GDM1 (cell line): ENCODE measurements at places on chromosomes 5 and 9.

- no peak for DNase-seq
These were observed 21.5 kb downstream of the OBP2B start for GRCh38 chr9:133187561-133188005.

- DNase-seq = no peak
These were observed 74.7 kb downstream of the WWC1 start for GRCh38 chr5:168366116-168366515.

DNA sequence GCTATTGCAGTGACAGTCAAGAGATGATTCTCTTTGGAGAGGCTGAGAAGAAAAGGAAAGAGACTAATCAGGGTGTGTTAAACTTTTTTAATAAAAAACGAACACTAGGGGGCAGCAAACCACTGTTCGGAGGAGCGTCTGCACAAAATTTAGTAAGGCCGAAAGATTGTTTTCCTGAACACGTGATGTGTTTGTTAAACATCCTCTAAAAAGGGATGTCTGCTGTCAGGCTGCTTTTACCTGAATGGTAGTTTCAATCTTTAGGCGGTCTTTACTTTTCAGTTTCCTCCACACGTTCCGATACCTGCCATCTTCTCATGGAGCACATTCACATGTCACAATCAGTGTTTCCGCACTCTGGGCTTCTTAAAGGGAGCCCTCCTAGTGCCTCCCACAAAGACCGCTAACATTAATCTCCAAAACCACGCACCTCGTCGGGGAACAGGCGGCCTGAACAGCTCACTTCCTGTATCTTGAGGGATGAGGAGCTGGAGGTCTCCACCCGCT is 125.2 kb downstream of the GPBP1 start:
- DNase-seq = peak; percentile 30

- DNase-seq = no peak
These were observed 3.3 kb downstream of the SETX start for GRCh38 chr9:132351404-132352045.

- no peak for DNase-seq
These were observed 48.8 kb upstream of the EDIL3 start for GRCh38 chr5:84433461-84433860.

DNA sequence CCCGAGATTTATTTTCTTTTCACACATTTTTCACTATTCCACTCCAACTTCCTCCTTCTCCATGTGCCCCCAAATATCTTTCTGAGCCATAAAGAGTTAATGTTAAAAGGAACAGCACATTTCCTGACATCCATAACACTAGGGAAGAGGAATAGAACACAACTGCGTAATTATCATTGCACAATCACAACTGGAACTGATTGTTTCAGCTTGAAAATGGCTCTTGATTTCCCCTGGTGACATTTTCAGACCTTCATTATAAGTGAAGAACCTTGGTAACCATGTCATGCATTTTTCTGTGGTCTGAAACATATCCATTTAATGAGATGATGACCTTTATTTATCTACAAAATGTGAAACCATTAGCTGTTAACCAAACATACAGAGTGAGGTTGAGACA is 82.4 kb downstream of the PCSK1 start:
- no peak for DNase-seq

GRCh38 chr5:140725799-140726471 is 25.7 kb downstream of the ZMAT2 start:
- DNase-seq = no peak

- no peak for DNase-seq
These were observed 34.3 kb downstream of the PCA3 start for GRCh38 chr9:76798527-76798926.

GRCh38 chr5:31964007-31964360 is 210.1 kb downstream of the GOLPH3 start:
- DNase-seq = no peak

- DNase-seq = peak; percentile 36
These were observed 8.7 kb upstream of the ERAP1 start for GRCh38 chr5:96816411-96816939.

DNA sequence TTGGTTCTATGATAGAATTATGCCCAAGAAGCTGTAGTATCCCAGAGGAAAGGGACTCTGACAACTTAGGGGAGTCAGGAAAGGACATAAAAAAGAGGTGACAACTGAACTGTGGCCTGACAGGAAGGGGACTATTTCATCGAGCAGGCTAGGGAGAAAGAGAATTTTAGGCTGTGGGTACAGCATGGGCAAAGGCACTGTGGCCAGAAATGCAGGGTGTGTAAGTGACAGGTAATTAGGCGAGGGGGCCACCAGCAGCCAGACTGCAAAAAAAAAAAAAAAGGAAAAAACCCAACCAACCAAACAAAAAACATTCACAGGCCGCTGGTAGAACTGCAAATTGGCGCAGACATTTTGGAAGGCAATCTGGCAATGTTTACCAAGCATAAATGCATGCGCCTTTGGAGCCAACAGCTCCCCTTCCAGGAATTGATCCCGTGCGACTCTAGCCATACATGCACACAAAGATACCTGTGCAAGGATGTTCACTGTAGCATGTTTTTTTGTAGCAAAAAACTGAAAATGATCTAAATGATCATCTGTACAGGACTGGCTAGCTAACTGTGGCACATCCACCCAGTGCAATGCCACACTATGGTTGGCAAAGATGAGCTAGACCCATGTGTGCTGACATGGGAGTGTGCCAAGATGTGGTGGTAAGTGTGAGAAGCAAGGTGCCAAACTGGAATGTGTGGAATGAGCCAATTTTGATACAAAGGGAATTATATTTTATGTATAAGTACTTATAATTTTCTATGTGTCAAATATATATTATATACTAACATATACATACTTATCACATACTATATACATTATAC is 1.1 kb downstream of the EIF4E1B start:
- DNase-seq = no peak

GRCh38 chr9:92764988-92765936 is 629 bp upstream of the BICD2 start:
- DNase-seq = peak; percentile 98

DNA sequence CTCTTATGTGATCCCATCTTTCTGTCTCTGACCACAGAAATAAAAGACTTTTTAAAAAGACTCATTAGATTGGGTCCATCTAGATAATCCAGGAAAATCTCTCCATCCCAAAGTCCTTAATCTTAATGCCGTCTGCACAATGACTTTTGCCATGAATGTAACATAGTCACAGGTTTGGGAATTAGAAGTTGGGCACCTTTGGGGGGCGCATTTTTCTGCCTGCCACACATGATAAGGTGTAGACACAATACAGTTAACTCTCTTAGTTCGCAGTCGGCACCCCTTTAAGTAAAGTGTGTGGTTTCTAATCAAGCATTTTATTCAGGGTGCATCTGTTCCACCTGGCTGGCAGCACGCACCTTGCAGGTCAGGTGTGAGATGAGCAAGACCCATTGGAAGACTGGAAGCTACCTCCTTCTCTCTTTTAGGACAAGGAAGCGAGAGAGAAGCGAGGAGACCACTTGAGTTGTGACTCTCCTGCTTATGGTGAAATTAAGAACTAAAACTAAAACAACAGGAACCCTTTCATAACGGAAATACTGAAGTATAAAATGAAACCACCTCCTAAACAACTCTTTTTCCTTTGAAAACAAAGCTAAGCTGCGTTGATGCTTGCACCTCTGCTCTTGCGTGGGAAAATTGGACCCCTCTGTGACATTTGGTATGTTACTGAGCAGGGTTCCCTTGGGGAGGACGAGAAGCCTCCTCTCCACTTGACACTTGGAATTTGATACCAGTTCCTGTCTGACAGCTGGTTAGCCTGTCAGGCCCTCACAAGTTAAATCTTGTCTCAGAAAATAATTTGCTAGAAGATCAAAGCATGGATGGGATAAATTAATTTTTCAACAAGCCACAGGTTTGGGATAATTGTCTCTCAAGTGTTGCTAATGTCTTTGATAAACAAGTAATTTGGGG is 304.6 kb upstream of the DMRT1 start:
- DNase-seq = no peak

- no peak for DNase-seq
These were observed 83.9 kb downstream of the RIC1 start for GRCh38 chr9:5712651-5713390.

DNA sequence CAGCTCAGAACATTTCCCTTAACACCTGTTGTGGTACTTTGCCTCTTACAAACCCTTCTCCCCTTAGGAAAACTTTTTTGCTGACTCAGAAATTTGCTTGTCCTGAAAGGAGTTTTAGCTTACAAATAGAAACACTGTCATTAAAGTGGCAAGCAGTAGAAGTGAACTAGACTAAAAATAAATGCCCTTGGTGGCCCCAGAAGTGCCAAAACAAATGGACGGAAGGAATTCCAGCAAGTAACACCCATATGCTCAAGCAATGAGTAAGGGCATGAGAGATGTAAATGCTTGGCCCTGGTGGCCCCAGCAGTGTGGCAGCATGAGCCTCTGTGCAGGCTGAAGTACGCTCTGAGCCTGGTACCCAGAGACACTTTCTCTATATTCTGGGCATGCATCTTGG is 8.6 kb downstream of the VLDLR start:
- no peak for DNase-seq

DNA sequence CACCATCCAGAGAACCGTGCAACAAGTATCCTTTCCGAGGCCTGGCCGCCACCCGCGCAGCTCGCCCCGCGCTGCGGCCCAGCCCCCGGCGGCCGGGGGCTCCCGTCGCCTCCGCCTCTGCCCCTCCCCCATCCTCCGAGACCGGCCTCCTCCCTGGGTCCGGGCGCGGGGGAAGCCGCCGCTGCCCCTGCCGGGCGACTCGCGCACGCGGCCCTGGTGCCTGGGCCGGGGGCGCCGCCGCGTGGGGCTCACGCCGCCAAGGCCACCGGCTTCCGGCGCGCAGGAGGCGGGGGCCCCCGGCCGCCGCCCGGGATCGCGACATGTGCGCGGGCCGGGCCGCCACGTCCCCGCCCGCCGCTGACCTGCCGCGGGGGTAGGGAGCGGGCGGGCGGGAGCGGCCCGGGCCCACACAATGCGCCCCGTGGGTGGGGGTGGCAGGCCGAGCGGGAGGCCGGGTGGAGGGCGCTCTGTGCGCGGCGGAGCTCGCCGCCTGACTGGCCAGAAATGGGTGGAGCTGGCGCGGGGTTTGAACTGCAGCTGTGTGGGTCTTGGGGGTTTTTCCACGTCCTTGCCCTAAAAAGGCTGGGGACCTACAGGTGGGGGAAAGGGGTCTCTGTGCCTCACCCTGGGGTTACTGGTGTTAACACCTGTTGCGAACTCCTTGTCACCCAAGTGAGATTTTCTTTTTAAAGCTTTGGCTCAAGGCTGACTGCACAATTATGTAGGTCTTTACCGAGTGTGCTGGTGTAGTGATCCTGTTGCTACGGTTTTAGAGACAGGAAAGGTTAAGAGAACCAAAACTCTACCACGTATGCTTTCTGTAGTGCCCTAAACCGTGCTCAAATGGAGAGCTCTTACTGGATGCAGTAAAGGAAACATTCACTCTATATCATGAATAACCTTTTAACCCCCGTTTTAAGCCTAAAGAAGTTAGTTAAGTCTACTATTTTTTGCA is 32.3 kb downstream of the TNPO1 start:
- peak; percentile 35 for DNase-seq

DNA sequence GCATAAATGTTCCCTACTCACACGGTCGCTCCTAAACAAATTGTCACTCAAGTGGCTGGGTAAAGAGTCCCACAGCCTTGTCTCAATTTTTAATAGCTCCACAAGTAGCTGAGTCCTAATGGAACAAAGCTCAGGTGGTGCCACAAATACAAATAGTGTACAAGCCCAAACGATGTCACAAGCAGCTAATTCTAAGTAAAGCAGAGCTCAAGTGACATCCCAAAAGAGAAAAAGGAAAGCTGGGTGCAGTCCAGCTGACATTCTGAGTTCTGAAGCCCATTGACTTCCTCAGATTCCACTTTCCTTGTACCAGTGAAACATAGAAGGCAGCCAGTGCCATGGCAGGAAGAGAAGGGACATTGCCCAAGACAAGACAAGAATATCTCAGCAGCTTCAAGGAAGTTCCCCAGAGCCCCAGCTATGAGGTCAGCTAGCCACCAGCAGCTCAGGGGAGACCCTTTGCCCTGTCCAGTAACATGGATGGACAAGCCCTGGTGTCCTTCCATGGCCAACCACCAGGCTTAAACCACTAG is 231.2 kb upstream of the SGCD start:
- DNase-seq = no peak

GRCh38 chr5:111550282-111551020 is 38.1 kb upstream of the STARD4 start:
- peak; percentile 73 for DNase-seq

GRCh38 chr5:8907168-8907868 is 638.6 kb downstream of the SEMA5A start:
- no peak for DNase-seq

- DNase-seq = peak; percentile 21
These were observed 43.1 kb downstream of the NACC2 start for GRCh38 chr9:136051837-136052471.

- no peak for DNase-seq
These were observed 10.4 kb upstream of the NANS start for GRCh38 chr9:98046180-98046543.

- no peak for DNase-seq
These were observed 571.2 kb upstream of the DAB2 start for GRCh38 chr5:39995990-39996389.

DNA sequence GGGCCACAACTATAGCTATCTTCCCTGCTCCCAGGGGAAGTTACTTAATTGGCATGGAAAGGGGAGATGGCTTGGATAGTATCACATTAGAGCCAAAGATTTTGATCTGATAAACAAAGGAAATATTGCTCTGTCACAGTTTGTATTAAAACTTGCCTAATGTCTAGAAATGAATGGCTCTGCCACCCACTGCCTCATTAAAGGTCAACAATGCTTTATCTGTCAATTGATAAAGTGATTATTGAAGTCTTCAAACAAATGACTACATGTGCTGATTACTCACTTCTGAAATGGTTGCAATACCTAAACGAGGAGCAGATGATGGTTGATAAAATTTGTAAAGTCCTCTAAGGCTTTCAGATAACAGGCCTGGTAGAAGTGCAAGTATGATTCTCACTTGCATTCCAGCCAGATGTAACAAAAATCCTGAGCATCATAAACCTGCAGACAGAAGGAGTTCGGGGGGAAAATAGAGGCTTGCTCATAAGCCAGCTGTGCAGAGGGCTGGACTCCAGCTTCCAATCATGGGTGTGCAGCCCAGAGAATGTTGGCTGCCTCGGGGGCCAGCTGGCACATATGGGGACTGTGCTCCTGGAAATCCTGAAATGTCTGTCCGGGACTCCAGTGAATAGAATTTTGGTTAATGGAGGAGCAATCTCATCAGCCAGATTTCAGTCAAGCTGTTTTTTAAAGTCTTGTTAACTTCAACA is 200.5 kb upstream of the SLC27A6 start:
- no peak for DNase-seq

DNA sequence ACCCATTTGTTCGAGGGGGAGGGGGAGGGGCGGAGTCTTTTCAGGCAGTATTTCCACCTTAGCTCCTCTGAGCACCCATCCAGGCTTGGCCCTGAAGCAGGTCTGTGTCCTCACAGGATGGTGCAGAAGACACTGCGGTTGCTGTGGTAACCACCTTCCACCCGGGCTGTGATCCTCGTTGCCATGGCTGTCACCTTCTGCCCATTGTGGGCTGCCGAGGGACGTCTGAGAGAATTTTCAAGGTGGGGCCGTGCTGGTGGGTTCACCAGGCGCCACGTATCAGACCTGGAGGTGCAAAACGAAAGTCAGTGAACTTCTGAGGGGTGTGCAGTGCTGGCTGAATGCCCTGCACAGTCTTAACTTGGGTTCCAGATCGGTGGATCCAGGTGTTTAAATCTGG is 26.7 kb downstream of the POLR1E start:
- no peak for DNase-seq

GRCh38 chr9:101590901-101591300 is 3.9 kb downstream of the PPP3R2 start:
- no peak for DNase-seq

GRCh38 chr9:96141666-96142065 is 160.3 kb downstream of the HSD17B3 start:
- no peak for DNase-seq

GRCh38 chr5:16456103-16456832 is 9.3 kb downstream of the ZNF622 start:
- peak; percentile 11 for DNase-seq
